ENCODE measurements at places on chromosomes 7 and 10.
A peak's percentile ranks its signal among the peaks of the same experiment; 100 is the strongest.

- ATAC-seq = peak; percentile 74
Observed at GRCh38 chr10:110502851-110503301, 5.2 kb downstream of the DUSP5 start.

DNA sequence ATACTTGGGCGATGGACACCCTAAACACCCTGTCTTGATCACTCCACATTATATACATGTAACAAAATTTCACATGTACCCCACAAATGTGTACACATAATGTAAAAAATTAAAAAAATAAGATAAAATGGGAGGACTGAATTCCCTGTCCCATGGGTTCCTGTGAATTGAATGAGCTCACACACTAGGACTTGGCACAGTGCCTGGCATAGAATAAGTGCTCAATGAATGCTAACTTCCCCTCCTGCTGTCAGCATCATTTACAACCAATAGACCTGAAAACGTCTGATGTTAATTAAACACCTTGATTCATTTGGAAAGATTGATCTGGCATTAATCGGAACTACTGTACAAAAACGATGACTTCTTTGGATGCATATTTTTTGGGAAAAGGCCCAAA, 117.3 kb upstream of the ZNF438 start:
- no peak for ATAC-seq

- no peak for ATAC-seq
Observed at GRCh38 chr10:82267014-82267413, 392.0 kb downstream of the NRG3 start.

- peak; percentile 4 for ATAC-seq
Observed at GRCh38 chr7:45872116-45873034, 507 bp downstream of the CCDC201 start.

GRCh38 chr7:47357863-47358262, 224.0 kb downstream of the TNS3 start:
- ATAC-seq = no peak

- ATAC-seq = no peak
Observed at GRCh38 chr10:48651839-48652238, 32.8 kb upstream of the WDFY4 start.

DNA sequence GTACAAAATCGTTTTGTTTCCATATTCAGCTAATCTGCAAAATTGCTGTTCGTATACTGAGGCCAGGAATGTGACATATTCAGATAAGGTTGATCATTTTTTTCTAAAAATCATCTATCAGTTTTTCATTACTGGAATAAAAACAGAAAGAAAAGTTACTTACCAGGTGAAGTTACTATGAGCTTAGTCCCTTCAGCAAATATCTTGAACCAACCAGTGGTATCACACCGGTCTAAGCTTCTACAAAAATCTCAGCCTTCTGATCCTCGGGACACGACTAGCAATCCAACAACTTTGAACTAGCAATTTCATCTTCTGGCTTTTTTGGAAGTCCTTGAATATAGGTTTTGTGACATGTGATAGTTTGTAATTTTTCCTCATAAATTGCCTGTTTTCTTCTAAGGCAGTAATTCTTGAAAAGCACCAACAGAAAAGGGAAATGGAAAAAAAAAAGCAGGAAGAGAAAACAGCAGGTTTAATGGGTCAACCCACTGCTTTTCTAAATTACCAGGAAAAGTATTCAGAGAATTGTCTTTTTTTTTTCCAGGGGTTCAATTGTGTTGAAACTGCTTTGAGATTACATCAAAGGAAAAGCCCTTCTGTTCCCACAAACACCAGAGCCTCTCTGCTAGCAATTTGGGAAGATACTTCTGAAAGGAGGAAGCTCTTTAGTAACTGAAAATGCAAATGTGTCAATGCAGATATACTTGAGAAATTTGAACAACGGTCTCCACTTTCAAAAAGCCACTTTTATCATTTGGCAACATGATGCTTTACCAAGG, 2.9 kb upstream of the TARP start:
- no peak for ATAC-seq

DNA sequence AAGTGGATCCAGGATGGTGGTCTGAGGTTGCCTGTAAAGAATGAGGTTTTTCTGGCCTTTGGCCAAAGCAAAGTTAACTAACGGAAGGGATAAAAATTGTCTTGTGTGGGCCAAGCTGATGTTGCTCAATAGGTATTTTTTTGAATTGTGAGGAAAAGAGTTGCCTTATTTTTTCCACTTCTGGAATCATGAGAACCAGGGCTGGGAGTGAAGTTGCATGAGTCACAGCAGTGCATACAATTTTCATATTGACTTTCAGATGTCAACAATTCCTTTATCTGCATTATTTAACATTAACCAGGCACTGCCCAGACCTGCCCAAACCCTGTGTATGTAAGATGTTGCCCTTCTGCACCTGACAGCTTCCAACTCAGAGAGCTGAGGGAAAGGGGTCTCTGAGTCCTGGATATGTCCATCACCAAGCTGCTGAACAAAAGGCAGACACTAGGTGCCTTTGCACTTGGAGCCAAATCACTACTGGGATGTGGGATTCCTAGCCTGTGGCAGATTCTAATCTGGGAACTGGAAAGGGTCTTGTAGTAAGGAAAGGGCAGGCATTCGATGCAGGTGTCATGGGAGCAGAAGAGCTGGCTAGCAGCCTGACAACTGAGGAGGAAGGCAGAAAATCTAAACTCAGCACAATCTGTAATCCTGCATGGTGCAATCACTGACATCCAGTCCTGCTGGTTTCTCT, 52.3 kb upstream of the SLC35B4 start:
- ATAC-seq = no peak

DNA sequence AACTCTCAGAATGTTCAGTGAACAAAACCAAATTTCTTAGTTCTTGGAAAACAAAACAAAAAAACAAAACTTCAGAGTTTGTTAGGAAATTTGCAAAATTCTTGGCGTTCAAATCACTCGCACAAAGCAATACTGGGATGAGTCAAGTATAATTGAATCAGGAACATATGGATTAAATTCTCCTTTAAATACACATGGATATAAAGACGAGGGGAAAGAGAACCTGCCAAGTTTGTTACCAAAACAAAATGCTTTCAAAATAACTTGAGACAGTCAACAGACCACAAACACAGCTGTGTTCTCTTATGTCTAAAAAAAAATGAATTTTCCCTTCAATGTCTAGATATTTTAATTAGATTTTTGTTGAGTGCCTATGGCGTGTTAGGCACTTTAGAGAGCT, 93.5 kb upstream of the MPP7 start:
- no peak for ATAC-seq

GRCh38 chr7:2191016-2191415, 41.7 kb downstream of the MAD1L1 start:
- no peak for ATAC-seq

DNA sequence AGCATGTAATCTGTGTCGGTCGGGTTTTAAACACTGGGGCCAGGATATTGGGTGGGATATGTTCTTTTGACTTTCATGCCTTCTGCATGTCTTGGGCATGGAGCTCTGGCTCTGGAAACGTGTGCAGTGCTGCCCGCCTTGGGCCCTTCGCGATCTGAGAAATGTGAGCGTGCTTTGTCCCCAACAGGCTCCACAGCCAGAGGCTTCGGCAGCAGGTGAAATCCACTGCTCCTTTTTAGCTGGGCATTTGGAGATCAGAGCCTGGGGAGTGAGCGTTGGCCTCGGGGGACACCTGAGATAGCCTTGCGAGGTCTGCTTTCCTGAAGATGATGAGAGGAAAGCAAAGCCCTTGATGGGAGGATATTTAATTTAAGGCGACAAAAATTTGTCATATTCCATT, 137.8 kb downstream of the ACTR3B start:
- ATAC-seq = no peak

DNA sequence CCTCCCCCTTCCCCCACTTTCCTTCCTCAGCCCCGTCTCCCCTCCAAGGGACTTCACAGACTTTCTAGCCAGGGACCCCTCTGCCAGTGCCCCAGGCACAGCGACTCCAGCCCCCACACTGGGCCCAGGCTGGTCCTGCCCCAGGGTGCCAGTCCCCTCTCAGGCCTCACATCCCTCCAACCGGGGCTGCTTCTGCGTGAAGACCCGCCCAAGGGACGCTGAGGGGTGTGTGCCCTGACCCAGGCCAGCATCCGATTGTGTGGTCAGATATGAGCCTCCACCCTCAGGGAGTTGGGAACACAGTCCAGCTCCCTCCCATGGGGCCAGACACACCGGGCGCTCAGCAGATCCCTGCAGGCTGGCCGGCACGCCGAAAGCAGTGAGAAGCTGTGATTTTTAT, 97.0 kb downstream of the MICALL2 start:
- ATAC-seq = no peak

DNA sequence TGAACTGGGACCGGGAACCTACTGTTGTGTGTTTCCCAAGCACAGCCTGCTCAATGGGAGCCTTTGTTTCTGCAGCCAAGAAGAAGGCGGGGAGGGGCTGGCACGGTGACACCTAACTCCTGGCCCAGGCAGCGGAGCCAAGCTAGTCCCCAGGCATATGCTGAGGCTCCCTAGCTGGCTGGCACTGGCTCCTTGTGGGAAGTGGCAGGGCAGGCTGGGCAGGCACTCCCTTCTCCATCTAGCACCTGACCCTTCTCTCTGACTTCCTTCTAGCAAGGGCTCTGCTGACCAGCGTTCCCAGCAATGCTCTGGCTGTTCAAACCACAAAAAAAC, 325.0 kb downstream of the PLXNA4 start:
- ATAC-seq = no peak

DNA sequence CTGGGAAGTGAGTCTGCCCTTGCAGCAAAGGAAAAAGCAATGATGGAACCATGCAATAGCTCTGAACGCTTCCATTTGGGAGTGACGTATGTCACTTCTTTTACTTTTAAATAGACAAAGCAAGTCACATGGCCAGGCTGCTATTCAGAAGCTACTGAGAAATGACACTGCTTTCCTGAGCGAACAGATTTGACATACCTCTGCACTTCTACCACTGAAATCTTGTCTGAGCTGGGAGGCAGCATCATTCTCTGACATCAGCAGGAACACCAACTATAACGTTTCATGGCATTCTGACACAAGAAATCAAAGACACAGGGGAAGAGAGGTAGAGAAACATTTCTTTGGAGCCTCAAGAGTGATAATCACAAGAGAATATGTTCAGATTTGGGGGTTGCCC, 271.1 kb downstream of the SNX13 start:
- ATAC-seq = no peak

- no peak for ATAC-seq
Observed at GRCh38 chr10:88893611-88894010, 13.6 kb downstream of the STAMBPL1 start.

DNA sequence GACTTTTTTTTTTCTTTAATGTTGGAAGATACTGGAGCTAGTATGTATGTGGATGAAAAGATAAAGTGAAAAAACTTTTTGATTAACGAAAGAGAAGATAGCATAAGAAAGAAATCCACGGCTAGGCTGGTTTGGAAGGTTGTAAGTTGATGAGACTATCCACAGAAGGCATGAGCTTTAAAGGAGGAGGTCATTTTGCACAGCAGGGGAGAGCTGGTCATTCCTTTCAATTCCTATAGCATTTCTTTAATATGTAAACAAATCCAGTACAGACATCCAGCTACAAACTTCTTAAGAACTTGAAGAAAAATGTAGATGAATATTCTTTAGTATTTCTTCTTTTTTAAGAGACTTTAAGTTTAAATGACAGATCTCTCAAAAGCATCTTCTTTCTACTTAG, 281.3 kb downstream of the CACNA2D1 start:
- ATAC-seq = no peak

GRCh38 chr7:92904244-92905131, 68.1 kb upstream of the CDK6 start:
- ATAC-seq = peak; percentile 92

DNA sequence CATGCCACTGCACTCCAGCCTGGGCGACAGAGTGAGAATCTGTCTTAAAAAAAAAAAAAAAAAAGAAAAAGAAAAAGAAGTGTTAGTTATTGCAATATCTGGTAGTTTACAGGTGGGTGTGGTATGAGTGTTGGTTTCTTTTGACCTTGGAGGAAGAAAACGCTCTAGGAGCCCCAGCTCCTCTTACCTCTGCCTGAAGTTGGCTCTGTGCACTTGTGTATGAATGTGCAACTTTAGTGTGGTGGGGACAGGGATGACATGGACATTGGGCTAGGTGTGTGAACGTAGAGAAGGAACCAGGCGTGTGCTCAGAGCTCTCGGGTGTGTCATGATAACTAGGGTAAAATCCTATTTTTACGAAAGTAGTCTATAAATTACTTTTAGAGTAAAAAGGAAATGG, 11.9 kb downstream of the PROSER2 start:
- no peak for ATAC-seq

- ATAC-seq = no peak
Observed at GRCh38 chr7:87128861-87129267, 23.4 kb upstream of the DMTF1 start.

- peak; percentile 43 for ATAC-seq
Observed at GRCh38 chr7:134724606-134725005, 54.8 kb upstream of the CALD1 start.

- peak; percentile 73 for ATAC-seq
Observed at GRCh38 chr10:36888925-36889573, 236.3 kb upstream of the ANKRD30A start.

DNA sequence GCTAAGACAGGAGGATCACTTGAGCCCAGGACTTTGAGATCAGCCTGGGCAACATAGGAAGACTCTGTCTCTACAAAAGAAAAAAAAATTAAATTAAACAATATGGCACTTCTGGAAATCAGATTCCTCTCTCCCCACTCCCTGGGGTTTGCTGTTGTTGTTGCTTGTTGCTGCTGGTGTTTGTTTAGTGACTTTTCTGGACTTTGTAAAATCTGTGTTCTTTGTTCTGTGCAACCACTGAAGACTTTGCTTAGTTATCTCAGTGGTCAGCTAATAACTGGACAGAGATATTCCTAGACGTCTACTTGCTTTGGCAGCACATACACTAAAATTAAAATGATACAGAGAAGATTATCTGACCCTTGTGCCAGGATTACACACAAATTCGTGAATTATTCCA, 10.3 kb upstream of the WIPI2 start:
- ATAC-seq = no peak

DNA sequence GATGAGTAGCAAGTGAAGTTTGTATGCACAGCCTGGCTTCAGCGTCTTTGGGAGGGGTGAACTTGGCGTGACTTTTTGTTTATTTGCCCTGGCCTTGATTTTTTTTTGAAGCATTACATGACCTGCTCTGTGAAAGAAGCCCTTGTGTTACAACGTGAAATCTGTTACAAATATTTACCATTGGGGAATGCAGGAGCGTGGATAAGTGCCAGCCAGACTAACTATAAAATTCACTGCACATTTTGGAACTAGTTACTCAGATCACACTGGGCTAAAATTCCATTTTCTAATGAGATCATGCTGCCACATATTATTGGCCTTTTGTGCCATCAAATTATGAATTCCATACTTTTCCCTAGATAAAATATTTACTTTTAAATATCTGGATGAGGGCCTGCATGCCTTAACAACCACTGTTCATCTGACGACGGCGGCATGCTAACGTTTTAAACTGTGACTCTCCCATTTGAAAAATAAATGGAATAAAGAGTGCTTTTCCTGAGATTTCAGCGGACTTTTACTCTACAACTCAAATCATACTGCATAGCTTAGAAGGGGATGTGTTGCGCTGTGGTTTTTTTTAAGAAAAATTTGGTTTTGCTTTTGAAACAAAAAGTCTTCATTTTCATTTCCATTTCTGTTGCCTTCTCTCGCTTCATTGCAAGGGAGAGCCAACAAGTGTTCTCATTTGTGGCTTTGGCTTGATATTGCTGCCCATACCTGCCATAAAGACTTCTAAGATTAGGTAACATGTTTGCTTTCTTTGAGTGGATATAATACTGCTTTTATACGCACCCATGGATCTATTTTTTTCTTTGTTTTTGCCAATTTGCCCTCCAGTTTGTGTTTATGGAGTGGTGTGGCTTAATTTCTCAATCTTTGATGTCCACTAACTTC, 352.2 kb downstream of the TFEC start:
- no peak for ATAC-seq

All from stimulated activated memory B cell treated with anti-CD40 and anti-IgM and Interleukin-4, amounts not matched to agents 10 μg/mL and 1 μg/mL and 100 μg/mL, for 72 hours (primary cell).